Fibroblast of mammary gland (primary cell): ENCODE measurements at places on chromosomes 3 and 15.
A peak's percentile ranks its signal among the peaks of the same experiment; 100 is the strongest.

GRCh38 chr3:17158941-17159682 is 274.4 kb downstream of the PLCL2 start:
- no peak for DNase-seq

DNA sequence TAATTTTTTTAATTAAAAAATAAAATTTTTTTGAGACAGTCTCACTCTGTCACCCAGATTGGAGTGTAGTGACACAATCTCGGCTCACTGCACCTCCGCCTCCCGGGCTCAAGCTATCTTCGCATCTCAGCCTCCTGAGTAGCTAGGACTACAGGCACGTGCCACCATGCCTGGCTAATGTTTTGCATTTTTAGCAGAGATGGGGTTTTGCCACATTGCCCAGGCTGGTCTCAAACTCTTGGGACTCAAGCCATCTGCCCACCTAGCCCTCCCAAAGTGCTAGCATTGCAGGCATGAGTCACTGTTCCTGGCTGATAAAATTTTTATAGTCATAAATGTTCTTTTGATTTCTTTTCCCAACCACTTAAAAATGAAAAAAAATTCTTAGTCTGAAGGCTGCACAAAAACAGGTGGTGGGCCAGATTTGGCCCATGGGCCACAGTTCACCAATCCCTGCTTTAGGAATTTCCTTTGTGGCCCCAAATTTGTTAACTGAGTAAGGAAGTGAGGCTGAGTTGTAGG is 9.2 kb downstream of the UBA5 start:
- DNase-seq = no peak

DNA sequence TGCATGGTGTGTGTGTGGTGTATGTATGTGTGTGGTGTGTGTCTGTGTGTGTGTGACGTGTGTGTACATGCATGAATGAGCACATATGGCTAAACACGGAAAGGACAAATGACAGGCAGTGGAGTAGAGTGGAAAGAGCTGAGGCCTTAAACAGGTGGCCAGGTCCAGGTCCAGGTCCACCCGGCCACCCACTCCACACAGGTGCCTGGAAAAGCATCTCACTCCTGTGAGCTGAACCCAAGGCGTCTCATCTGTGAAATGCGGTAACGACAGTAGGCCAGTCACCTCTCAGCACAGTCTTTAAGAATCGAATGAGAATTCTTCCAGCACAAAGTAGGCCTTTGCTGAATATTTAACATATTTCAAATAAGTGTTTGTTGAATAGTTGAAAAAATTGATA is 58.7 kb downstream of the ATP10A start:
- no peak for DNase-seq

- no peak for DNase-seq
Observed at GRCh38 chr3:37509069-37509468, 334.7 kb upstream of the LRRFIP2 start.

- peak; percentile 83 for DNase-seq
Observed at GRCh38 chr15:48392356-48392755, 61.1 kb downstream of the DUT start.

GRCh38 chr15:68536331-68537095 is 42.3 kb upstream of the CORO2B start:
- peak; percentile 92 for DNase-seq

- no peak for DNase-seq
Observed at GRCh38 chr15:35358824-35359223, 187.1 kb downstream of the DPH6 start.

DNA sequence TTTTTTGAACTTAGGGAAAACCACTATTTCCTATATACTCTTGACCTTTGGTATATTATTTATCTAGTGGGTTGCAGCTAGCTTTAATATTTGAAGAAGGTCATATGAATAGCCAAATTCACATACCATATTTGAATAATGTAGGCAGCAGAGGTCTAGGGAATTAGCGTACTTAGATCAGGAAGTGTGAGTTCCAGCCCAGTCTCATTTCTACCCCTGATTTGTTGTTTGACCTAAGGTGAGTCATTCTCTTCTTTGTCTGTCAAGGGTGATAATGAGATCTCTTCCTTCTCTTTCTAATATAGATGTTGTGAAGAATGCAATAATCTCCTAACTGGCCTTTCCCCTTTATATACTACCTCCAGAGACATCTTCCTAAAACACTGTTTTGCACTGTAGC is 36.6 kb upstream of the ZPLD1 start:
- DNase-seq = no peak

- peak; percentile 80 for DNase-seq
Observed at GRCh38 chr3:24686808-24687207, 192.2 kb upstream of the THRB start.

GRCh38 chr15:82047453-82048400 is 1.9 kb upstream of the MEX3B start:
- peak; percentile 14 for DNase-seq

- DNase-seq = no peak
Observed at GRCh38 chr3:171760477-171760876, 49.8 kb downstream of the PLD1 start.

- peak; percentile 58 for DNase-seq
Observed at GRCh38 chr3:188431553-188431952, 277.6 kb downstream of the LPP start.

DNA sequence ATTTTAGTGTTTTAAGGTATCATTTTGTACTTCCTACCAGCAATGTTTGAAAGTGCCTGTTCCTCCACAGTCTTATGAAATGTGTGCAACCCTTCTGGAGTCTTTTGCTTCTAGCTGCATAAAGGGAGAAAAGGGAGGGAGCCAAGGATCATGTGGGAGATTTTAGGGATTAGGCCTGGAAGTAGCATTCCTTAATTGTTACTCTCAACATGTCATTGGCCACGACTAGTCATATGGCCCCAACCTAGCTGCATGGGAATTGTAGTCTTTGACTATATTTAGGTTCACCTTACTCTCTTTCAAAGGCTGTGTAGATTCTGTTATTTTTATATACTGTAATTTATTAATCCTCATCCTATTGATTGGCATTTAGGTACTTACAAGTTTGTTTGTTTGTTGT is 14.9 kb downstream of the CRTAP start:
- peak; percentile 24 for DNase-seq

GRCh38 chr15:95269242-95270183 is 1038.2 kb downstream of the MCTP2 start:
- DNase-seq = no peak
